Right hindlimb (tissue), 1 donor: ENCODE measurements at places on chromosomes 1 and 21.

DNA sequence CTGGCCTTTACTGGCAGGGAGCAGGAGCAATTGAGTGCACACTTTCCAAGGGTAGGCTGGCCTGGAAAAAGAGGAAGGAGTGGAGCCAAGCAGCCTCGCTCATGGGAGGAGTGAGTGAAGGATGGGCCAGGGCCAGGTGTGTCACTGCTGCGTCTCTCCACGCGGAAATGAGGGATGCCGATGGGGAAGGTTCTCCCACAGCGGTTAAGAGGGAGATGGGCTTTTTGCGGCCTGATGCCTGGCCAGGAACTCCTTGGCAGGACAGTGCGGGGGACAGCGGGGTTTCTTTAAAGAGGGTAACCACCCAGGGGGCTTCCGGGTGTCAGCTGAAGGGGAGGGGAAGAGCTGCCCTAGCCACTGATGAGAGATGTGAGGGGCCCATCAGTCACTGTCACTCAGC is 82.4 kb downstream of the PTPRU start:
- no peak for DNase-seq

DNA sequence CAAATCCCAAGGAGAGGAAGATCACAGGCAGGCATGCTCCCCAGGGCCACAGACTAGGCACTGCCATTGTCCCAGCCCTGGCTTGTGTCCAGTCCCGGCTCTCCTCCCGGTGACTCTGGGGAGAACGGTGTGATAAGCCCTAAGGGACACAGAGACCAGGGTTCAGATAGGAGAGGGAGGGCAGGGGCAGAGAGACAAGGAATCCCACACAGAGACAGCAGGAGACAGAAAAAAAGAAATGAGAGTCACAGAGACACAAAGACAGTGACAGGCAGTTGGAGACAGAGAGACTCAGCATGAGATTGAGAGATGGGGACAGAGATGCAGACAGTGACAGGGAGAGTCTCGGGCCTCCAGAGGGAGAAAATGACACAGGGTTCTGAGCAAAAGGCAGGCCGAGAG is 361 bp downstream of the INSRR start:
- no peak for DNase-seq

DNA sequence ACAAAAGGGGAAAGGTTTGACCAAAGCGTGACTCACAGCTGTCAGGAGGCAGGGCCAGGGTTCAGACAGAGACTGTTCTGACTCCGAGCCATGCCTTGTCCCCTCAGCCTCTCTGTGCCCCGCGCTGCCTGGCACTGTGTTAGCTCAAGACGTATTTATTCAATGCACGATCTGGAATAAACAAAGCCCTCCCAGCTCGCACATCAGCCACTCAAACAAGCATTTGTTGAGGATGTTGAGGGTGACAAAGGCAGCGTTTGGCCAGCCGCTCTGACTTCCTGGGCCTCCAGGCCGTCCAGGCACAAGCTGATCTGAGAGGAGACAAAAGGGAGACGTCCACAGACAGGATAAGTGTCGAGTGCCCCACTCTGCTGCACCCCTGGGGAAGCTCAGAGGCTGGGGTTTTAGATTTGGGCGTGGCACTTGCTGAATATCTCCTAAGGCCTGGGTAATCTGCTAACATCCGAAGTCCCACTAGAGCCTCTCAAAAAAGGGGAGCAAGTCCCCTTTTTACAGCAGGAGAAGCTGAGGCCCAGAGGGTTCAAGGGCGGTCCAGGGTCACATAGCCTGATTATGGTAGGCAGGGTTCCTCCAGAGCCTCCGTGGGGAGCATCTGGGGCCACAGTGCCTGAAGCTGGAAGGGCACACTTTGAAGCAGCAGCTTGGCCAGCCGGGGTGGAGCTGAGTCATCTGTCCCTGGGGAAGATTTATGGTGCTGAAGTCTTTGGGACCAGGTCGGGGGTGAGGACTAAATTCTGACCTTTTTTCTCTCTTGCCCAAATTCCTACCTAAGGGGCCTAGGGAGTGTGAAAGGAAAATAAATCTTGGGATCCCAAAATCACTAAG is 95.9 kb downstream of the SPSB1 start:
- DNase-seq = no peak

GRCh38 chr1:195501118-195501517 is 1107.1 kb downstream of the KCNT2 start:
- DNase-seq = no peak
